Stimulated activated CD8-positive, alpha-beta memory T cell treated with anti-CD3 and anti-CD28 coated beads, Interleukin-4, amount 100 ng/mL, for 1 hour (primary cell): ENCODE measurements at places on chromosomes 7 and 10.

DNA sequence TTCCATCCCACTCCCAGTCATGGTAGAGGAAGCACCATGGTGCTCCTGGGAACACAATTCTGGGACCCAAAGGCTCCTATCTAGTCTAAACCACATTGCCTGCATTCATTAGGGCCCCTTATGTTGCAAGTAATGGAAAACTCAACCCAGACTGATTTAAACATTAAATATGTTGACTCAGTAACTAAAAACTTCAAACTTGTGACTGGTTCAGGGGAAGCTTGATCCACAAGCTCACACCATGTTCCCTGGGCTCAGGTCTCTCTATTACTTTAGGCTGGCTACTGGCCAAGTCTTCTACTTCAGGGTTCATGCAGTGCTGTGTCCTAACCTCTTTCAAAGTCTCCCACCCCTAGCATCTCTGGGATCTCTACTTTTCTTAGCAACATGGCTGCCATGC lies 13.1 kb downstream of the WNT16 start:
- DNase-seq, result no peak

GRCh38 chr7:47371733-47372368 lies 210.1 kb downstream of the TNS3 start:
- no peak for DNase-seq

- DNase-seq, result no peak
These were observed 175.0 kb downstream of the REEP3 start for GRCh38 chr10:63696205-63696604.

- no peak for DNase-seq
These were observed 189.8 kb upstream of the SH2B2 start for GRCh38 chr7:102096706-102097427.

- no peak for DNase-seq
These were observed 35.3 kb upstream of the ADD3 start for GRCh38 chr10:109972372-109973001.

DNA sequence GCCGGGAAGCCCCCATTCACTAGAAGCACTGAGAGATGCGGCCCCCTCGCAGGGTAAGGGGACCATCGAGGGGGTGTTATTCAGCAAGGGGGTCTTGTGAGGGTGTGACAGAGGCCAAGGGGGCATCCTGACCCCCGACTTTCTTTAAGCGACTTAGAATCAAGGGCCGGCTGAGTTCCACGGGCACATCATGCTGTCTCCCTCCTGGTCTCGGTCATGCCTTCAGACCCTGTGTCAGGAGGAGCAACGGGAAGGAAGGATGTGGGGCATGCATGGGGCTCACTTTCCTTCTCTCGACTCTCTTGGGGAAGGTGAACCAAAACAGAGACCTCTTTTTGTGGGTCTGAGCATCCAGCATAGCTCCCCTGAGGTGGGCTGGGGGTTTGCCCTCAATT lies 2.5 kb downstream of the ACSL5 start:
- no peak for DNase-seq

GRCh38 chr10:1290071-1290471 lies 233.9 kb downstream of the WDR37 start:
- no peak for DNase-seq

- DNase-seq, result no peak
These were observed 13.2 kb upstream of the AOC1 start for GRCh38 chr7:150838965-150839650.

DNA sequence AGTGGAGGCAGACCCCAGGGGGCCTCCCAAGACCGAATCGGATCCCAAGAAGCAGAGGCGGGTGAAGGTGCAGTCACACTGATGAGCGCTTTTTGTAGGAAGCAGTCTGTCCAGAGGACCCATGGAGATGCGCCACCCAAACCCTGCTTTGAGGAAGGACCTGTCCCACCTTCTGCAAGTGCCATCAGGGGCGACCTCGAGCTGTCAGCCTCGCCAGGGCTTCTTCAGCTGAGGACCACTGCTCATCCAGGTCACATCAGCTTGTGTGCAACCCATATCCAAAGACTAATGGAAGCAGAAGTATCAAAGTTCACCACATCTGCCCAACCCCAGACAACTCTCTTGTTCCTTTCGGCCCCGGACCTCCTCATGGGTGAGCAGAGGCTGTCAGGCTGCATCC lies 61.5 kb downstream of the KCNH2 start:
- no peak for DNase-seq

DNA sequence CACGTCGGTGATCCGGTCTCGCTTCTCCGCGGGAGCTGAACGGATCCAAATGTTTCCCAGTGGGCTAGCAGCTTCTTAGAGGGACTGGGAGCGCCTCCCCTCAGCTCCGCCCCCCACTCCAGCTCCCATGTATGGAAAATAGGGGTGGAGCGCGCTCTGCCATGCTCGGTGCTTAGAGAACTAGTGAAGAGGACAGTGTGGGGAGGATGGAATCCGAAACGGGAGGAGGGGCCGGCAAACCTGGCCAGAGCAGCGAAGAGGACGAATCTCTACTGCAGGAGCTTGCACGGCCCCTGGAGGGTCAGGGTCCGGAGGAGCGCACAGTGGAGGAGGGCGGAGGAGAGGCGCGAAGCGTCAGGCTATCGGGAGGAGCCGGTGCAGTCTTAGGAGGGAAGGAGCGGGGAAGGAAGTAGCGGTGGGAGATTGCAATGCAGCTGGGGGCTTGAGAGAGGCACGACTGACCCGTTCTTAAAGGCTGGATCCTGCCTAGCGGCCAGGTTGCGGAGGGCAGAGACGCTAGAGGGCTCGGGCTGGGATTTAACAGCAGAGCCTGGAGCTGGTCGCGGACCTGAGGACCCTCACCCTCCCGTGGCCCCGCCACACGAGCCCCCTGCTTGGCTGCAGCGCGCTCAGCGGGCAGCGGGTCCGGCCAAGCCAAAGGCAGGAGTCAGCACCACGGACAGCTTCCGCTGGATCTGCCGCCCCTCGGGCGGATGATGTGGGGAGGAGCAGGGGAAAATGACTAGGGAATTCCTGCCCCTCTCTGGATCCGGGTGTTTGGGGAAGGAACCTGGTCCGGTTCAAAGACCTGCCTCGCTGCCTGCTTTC lies at the start of gene PRLHR:
Gene PRLHR, minus strand, starts transcription at position 51 of the 828 bp plus-strand sequence. CDS start 404 bp downstream, outside the sequence.
- no peak for DNase-seq
